ENCODE measurements at places on chromosomes 6 and 20.

DNA sequence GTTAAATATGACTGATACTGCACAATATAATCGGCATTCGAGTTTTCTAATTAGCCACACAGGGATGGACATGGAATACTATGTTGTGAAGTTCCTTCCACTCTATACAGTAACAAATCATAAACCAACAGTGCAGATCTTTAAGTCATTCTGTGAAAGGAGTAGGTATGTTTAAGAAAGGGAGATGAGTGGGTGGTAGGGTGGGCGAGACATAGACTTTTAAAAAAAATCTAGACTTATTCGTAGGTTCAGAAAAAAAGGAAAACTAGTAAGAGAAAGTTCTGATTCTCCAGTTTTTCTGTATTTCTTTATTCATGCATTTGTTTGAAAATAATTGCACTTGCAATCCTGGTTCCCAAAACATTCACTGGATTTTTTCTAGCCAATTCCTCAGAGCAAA lies 61.8 kb downstream of the SYNDIG1 start:
- DNase-seq: no peak

DNA sequence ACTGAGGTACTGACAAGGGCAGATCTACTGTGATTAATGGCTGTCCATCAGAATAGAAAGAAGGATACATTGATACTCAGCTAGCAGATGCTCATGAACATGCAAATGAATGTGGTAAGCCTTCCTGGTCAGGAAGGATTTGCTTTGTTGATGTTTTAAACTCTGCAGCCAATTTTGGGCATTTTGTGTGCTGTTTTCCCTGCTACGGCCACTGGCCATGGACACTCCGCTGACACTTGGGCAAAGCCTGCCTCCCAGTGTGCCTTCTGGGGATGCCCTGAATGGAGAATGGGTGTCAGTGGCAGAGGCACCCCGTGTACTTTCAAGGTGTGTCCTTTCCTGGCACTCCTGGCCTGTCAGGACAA lies 113.1 kb downstream of the SOBP start:
- no peak for DNase-seq

DNA sequence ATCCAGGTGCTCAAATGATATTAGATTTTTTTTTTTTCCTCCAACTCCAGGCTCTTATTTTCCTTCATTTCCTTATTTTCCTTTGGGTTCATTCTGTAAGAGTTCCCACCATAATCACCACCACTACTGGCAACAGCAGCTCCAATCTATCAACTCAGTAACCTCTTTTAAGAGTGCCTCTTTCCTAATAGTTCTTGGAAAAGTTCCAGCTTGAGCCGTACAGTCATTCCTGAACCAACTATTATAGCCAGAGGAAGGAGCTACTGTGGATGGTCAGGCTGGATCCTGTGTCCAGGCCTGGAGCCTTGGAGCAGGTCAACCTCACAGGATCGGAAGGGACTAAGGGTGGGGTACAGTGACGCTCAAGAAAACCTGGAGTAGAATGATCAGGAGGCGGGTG lies 4.2 kb upstream of the ANGPT4 start:
- DNase-seq: no peak

GRCh38 chr20:48212806-48213509 lies 427.7 kb upstream of the SULF2 start:
- DNase-seq: no peak

- DNase-seq: no peak
These were observed 136.9 kb downstream of the BTBD3 start for GRCh38 chr20:12054556-12054955.

- no peak for DNase-seq
These were observed 49.3 kb downstream of the CYB5R4 start for GRCh38 chr6:83908813-83909212.

- no peak for DNase-seq
These were observed 5.2 kb downstream of the FOXO3 start for GRCh38 chr6:108565893-108566292.

- DNase-seq: no peak
These were observed 37.1 kb upstream of the FILIP1 start for GRCh38 chr6:75530696-75531095.

DNA sequence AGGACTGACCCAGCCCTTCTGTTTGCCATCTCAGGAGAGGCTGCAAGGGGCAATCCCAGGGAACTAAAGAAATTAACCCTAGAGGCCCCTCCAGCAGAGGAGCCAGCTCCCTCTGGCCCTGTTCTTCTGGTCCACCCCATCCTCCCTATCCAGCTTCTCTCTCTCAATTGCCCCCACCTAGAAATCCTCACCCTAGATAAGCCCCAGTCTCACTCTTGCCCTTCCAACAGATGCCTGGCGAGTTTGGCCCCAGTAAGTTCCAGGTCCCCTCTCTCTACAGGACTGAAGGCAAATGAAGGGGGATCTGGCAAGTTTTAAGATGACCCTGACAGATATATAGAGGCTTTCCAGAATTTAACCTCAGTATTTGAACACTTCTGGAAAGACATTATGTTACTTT lies 134.0 kb downstream of the THBS2 start:
- DNase-seq: no peak

DNA sequence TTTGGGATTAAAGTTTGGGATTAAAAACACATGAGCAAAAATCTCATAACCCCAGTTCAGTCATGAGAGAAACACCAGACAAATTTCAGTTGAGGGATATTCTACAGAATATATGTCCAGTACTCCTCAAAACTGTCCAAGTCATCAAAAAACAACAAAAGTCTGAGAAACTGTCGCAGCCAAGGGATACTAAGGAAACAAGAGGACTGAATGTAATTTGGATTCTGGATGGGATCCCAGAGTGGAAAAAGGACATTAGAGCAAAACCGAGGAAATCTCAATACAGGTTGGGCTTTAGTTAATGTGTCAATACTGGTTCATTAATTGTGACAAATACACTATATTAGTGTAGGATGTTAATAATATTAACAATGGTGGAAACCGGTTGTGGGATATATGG lies 219.3 kb downstream of the BCKDHB start:
- DNase-seq: no peak

- DNase-seq: no peak
These were observed 17.2 kb upstream of the SCP2D1 start for GRCh38 chr20:18796282-18796833.

GRCh38 chr20:58717278-58718091 lies 24.9 kb downstream of the NPEPL1 start:
- DNase-seq: peak; percentile 19

DNA sequence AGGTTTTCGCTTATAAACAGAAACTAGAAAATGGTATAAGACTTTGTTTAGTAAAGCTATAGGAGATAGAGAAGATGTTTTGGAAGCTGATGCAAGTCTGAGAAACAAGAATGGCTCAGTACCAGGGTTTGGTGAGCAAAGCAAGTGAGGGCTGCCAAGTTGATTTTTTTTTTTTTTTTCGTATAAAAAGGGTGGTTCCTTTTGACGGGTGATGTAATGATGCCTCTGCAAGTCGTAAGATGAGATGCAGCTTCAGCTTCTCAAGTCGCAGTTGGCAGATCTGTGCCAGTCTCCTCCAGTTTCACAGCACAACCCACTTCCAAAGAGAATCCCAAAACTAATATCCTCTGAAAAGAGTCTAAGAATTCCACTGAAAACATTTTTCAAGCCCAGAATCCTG lies 252.8 kb upstream of the CDH4 start:
- DNase-seq: no peak

DNA sequence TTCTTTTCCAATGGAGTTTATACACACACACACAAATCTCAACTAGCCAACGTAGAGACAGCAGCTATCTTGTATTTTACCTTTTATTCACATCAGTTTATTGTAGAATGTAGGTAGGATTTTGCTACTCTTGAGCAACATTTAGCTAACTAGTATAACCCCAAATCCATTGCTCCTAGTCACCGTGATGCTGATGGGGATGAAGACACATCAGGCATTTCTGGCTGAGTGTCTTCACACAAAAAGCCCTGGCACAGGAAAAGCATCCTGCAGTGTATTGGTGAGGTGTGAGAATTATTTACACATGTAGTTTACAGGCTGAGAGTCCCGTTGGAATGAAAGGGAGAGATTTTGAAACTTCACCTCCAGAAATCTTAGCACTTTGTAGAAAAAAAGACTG lies 65.9 kb upstream of the FBXL4 start:
- no peak for DNase-seq

- DNase-seq: no peak
These were observed 6.5 kb downstream of the MEP1A start for GRCh38 chr6:46799657-46800056.

- no peak for DNase-seq
These were observed 62.2 kb upstream of the KLHL31 start for GRCh38 chr6:53727748-53728147.

DNA sequence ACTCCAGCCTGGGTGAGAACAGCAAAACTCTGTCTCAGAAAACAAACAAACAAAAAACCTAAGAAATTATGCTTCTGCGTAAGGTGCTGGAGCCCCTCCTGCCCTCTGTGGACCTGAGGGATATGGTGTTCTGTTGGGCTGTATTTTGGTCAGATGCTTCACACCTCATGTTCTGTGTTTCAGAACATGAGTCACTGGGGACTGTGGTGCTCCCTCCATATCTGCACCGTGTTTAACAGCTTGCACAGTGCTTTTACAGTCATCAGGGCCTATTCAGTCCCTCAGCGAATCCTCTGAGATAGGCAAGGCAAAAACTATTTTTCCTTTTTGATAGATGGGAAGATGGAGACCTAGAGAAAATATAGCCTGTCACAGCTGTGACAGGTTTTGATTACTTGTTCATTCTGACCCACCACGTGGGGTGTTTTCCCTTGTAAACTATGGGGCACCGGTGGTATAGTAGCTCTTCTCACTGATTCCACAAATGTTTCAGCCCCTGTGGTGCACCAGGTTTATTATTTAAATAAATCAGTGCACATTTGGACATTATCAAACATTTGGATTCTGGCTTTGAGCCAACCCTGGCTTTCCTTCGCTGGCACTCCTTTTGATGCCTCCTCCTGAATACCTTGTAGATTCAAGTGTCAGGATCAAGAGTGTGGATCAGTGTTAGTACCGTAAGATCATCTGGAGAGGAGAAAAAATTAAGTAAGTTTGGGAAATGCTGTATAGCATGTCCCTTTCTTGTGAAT lies 9.6 kb downstream of the TTPAL start:
- DNase-seq: no peak

DNA sequence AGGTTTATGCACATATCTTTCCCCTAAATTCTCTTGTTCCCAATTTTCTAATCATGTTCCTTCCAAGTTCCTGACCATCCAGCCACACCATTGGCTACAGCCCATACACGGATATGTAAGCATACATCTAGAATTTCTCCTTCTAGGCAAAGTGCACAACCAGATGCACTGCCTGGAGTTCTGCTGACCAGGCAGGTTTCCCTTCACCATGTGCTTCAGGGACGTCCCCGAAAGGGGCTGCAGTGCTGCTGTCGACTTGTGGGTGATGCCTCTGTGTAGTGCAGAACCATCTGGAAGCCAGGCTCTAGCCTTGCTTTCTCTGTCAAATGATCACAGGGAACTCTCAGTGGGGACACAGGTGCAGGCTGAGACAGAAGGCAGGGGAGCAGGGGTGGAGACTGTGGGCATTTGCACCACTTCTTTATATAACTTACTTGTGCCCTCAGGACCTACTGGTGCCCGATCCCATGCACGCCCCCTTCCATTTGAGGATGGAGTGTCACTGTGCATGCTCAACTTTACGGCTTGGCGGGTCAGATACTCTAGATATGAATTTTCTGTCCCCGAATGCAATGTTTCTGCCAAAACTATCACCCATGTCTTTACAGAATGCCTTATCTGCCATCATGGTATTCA lies 37.5 kb upstream of the SMOC2 start:
- no peak for DNase-seq

DNA sequence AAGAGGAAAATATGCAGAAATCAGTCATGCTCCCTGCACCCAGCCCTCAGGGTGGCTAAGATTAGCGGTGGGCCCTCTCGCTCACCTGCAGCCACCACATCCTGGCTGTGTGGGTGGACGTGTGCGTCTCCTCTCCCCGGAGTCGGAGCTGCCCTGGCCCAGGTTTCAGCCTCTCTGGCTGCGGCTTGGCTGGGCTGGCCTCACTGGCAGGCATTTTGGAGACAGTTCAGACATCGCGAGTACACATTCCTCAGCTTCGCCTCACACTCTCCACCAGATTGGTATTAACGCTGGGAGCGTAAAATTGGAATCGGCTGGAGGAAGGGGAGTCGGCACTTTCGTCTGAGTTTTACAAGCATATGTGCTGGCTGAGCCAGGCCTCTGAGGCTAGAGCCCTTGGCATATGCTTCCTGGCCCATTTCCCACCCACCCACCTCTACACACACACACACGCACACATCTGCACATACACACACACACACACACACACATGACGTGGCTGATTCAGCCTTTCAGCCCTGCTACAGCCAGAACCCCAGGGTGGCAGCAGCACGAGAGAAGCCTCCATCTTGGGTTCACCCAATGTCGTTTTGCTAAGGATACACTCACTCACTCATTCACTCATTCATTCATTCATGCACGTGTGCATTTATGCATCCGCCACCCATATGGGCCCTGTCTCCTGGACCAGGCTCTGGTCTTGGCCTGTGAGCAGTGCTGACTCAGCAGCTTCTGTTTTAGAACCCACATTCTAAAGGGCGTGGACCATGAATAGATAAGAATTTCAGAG lies 42.9 kb downstream of the BCAS4 start:
- DNase-seq: no peak

DNA sequence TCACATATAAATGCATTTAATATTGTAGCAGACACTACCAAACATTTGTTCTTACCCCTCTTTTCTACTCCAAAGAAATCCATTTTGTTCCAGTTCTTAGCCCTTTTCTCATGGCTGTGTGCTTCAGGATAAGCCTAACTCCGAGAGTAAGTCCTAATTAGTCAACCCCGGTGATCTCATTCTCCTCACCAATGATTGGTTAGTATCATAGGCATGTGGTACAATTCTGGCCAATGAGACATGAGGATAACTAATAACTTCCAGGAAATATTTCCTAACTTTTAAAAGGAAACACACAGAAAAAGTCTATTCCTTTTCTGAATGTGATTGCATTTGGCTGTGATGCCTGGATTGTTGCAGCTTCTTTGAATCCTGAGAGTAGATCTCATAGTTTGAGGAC lies 116.0 kb downstream of the GPR63 start:
- DNase-seq: no peak

DNA sequence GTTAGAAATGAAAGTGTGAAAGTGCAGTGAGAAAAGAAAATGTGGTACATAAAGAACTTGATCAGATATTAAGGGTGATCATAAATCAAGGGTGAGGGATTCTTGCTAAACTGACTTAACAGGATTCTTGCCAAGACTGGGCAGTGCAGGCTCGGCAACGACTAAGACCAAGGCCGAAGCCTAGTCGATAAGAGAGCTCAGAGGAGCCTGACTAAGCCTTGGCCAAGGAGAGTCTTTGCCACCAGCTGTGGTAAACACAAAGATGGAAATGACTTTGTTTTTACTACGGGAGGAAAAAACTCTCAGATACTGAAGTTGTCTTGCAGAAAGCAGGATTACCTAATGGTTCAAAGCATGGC lies 196.6 kb downstream of the LY86 start:
- DNase-seq: no peak

DNA sequence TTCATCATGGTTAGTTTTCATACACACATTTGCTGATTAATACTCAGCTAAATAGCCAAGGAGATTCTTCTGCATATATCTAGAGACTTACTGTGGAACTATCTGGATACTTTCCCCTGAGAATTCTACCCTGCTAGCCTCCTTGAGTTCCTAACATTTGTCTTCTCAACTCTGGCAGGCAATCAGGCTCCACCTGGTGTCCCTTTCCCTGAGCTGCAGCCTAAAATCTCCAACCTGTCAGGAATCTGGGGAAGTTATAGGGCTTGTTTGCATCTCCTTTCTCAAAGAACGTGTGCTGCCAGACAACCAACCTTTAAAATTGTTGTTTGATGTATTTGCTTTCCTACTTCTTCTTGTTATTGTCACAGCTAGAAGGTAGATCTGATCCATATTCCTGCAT lies 73.4 kb downstream of the FUT9 start:
- DNase-seq: no peak
